HS-27A (cell line): ENCODE measurements at places on chromosomes 11 and 22.

DNA sequence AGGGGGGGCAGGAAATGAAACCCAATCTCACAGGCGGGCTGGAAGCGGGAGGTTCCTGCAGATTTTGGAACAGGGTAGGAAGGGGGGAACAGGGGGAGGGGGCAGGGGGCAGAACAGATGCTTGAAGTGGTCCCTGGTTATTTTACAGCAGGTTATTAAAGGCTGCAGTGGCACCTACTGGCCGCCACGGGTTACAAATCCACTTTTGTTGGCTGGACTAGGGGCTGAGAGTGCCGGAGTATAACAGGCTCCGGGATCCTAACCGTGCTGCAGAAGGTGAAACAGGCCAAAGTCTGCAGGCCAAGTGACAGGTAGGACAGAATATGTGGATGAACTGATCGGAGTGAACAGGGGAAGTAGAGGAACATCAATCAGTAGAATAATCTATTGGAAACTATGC lies 2.5 kb downstream of the ROBO3 start:
- DNase-seq: no peak

GRCh38 chr11:63770763-63771162 lies 2.2 kb upstream of the ZFTA start:
- DNase-seq: no peak

DNA sequence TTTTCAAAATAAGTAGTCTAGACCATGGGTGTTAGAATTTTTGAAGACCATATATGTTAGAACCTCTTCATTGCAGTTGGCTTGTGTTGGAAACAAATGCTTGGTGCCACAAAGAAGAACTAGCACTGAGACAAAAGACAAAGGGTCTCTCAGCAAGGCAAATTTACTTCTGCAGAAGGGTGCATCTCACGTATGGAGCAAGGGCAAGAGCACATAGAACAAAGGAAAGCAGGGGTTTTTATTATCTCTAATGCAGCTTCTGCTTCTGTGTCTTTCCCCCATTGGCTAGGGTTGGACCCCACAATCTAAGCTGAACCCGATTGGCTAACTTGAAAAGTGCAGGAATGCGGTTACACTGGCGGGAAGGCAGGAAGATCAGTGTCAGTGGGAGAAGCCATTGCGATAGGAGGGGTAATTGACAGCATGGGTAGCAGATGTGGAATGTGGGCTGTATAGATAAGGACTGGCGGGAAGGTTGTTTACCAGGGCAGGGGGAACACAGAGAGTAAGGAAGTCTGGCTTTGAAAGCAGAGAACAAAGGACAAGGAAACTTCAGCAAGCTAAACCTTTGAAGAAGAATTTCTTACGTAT lies 9.2 kb upstream of the RBMXL2 start:
- DNase-seq: no peak

DNA sequence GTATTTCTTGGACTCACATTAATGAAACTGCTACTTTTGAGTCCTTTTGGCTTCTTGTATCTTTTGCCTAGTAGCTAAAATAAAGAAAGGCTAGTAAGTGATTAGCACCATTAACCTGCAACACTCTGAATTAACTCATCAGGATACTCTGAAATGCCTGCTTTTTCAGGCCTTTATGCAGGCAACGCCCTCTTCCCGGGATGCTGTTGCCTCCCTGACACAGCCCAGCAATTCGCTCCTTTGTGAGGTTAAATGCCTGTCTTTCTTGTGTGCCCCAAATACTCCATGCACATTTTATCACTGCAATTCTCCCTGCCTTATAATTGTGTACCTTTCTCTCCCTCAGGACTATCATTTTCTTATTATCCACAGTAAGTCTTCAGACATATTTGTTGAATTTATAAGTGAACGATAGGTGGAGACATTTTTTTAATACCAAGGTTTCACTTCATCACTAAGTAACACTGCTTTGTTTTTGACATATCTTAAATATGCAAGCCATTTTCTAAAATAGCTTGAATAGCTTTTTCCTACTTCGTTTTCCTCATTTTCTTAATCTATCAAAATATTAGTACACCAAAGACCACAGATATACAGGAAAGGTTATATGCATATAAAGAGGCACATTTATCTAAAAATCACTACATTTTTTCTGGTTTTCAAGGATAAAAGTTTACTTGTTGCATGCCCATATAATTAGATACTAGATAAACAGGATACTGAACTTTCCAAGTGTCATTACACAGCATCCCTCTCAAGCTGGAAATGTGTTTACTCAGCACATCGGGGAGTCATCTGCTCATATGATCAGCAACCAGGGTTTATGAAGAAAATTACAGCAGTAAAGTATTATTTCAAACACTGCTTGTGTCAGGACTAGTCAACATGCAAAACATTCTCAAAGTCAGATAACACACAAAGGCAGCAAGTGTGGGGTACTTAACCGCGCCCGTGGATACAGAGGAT lies 48.5 kb upstream of the DDI1 start:
- no peak for DNase-seq

DNA sequence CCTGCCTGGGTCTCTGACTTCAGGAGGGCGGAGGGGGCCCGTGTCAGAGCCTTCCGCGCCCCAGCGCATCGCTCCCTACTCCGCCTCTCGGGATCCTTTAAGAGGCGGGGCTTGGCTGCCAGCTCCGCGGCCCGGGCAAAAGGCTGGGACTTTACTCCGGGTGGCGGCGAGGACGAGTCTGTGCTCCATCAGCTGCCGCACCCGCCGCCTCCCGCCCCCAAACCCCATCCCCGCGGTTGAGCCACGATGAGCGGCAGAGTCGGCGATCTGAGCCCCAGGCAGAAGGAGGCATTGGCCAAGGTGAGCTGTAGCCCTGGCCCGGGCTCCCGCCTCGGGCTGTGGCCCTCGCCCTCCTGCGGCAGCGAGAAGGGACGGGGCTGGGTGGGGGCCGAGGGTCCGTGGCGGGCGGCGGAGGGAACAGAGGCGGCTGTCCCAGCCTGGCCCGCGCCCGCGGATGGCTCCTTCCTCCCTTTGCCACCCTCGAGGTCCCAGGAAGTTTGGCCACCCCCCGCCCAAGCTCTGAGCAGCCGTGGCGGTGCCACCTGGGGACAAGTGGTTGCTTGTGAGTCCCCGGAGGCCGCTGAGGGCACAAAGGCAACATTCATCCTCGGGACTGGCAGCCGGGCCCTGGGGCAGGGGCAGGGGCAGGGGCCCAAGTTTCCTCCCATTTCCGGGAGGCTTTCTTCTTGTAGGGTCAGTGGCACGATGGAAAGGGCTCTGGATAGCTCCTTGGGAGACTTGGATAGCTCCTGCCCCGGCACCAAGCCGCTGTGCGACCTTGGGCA lies at the start of gene SEC14L2:
SEC14L2 (plus strand) TSS at position 148 of the 785 bp plus-strand sequence; CDS start at position 247, 99 bp downstream.
- no peak for DNase-seq

DNA sequence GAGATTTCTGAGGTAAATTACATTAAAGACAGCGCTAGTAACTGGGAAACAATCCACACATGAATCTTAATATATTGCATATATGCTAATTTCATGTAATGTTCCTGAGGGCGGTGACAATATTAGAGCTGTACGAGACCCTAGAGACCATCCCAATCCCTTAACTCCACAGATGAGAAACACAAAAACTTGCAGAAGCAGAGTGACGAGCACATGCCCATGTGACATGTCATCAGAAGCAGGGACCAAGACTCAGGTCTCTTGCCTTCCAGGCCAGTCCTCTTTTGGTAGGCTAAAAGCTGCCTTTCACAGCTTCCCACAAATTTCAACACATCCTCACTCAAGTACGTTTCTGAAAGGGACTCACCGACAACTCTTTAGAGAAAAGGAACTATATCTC lies 11.8 kb downstream of the MAPK1 start:
- no peak for DNase-seq

DNA sequence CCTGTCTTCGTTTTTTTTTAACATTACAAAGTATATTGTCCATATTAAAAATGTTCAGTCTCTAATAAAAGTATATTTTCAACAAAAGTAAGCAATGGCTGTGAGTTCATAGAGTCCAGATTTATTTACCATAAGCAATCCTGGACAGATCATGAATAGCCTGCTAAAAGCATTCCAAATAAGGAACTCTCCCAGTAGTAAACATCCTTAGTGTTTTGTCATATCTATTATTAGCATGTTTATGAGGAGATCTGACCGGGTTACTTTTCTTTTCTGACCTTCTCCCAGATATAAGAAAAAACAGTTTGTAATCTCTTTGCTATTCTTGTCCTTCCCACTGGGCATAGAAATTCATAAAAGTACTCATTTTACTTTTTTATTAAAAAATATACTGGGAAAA lies 403.9 kb upstream of the ANO3 start:
- no peak for DNase-seq

- no peak for DNase-seq
These were observed 482.8 kb downstream of the TBC1D22A start for GRCh38 chr22:47245286-47245685.

- DNase-seq: no peak
These were observed 63.6 kb upstream of the EP300 start for GRCh38 chr22:41028841-41029240.
